ENCODE measurements at places on chromosomes 3 and 15. TPM values are rescaled to one million over a fixed set of nuclear protein-coding genes. Genes with fewer than 3 reads are reported as not detected.

- DNase-seq = no peak
These were observed 15.4 kb downstream of the ZDHHC19 start for GRCh38 chr3:196195664-196196265.

The BNC1 gene
- not detected for total RNA-seq

DNA sequence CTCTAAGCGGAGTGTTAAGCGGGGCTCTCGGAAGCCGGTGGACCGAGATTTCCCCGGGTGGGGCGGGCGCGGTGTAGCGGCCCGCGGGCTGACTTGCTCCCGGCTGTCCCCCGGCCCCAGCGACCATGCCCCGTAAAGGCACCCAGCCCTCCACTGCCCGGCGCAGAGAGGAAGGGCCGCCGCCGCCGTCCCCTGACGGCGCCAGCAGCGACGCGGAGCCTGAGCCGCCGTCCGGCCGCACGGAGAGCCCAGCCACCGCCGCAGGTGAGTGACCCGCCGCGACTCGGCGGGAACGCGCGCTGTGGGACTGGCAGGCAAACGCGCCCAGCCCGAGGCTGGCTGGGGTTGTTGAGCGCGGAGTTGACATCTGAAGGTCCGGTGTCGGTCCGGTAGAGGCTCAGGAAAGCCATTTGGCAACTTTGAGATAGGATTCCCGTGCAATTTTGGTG, 1.3 kb downstream of the SMC4 start:
- peak; percentile 73 for DNase-seq

GRCh38 chr3:792630-793029, 300.2 kb upstream of the CNTN6 start:
- DNase-seq = no peak

The EFL1 gene
- total RNA-seq = 16.1 TPM

- DNase-seq = no peak
These were observed 126.7 kb downstream of the UACA start for GRCh38 chr15:70636540-70637165.

The PEX11A gene
- total RNA-seq = 10.5 TPM

The RTP1 gene
- not detected for total RNA-seq

DNA sequence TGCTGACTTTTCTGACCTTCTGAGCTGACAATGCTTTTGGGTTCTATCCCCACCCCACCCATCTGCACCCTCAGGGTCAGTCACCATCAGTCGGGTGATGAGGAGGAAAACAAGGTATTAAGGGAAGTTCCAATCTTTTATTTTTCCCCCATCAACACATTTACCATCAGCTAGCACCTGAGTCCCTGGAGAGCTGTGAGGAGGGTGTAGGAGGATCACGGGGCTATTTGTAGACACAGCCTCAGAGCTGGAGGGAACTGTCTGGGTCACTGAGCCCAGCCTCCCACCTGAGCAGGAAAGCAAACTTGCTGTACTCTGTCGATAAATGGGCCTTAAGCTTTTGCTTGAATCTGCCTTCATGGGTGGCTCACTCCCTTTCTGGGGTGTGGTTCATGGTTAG, 24.8 kb upstream of the ZFAND6 start:
- no peak for DNase-seq

DNA sequence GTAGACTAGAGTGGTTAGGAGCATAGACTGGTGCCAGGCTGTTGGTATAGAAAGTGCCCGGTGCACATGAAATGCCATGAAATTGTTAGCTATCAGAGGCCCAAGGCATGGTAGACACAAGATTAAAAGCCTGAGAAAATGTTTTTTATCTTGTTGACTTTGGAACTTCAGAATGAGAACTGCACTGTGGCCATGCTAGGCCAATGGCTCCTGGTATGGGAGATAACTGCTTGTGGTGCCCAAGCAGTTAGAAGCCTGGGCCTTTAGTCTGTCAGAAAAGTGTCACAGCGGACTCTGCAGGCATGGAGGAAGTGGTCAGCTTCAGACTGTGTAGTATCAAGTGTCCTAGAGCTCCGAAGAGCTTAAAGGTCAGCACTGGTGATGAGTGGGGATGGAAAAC, 11.9 kb downstream of the FYCO1 start:
- no peak for DNase-seq

DNA sequence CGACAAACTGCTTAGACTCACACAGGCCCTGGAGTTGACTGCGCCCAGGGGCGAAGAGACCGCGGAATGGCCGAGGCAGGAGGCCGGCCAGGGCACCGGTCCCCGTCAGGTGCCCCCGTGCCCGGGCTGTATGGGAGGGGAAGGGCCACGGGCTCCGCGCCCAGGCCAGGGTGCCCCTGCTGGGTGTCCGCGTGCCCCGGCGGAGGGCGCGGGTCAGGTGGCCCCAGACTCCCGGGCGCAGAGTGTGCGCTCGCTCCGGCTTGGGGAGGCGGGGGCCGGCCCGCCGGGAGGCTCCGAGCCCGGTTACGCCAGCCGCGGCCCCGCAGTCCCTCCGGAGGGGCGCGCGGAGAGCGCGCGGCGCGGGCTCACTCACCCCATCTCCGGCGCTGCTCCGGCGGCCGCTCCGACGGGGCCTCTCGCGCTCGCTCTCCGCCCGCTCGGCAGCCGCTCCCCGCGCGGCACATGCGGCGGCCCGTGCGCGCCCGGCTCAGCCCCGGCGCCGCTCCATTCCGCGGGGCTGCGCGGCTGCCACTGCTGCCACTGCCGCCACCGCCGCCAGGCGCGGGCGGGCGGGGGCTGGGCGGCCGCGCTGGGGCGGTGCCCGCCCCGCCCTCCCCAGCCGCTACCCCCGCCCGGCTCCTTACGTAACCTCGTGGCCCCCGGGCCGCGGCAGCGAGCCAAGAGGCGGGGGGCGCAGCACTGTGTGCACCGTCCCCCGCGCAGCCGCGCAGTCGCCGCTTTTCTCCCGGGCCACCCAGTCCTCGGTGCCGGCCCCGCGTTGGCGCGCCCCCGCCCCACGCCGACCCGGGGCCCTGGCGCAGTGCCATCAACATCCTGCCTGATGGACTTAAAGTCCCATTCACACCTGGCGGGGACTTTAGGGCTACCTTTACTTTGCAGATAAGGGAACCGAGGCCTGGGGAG, at the start of gene HOMER2:
TSS of gene HOMER2 (minus strand) at position 563 of the 924 bp plus-strand sequence. CDS start at position 378, 185 bp downstream.
- DNase-seq = peak; percentile 38

All from heart left ventricle (tissue), 16 donors.